Hindlimb muscle (tissue), 1 donor: ENCODE measurements at places on chromosomes 5 and 9. TPM values are rescaled to one million over a fixed set of nuclear protein-coding genes. Genes with fewer than 3 reads are reported as not detected.
A peak's percentile ranks its signal among the peaks of the same experiment; 100 is the strongest.

DNA sequence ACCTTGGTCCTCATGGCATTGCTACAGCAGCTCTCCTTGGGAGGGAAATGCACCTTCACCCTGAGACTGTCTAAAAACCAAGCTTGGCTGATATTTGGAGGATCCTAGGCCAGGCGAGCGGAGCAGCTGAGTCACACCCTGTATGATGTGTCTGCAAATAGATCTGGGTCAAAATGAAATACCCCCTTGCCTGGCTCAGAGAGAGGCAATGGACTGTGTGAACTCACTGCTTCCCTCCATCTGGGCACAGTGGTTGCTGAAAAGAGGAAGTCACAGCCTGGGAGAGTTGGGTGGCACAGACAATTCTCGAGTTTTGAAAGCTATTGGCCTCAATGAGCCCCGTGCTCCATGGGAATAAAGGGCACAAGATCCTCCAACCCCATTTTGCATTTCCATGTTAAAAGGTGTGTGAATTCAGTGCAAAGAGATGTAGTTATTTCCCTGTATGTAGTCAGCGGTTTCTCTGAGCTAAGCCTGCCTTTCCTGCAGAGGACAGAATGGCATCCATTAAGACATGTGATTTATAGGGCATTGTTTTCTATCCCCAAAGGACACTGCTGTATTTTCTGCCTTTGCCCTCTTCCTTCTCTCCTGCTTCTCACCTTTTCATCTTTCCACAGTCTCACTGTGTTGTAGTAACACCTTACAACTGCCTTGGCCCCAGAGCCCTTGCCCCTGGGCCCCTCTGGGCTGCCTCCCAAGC, 177.2 kb downstream of the GADD45G start:
- DNase-seq = no peak

- peak; percentile 66 for DNase-seq
These were observed 986 bp downstream of the PLPP1 start for GRCh38 chr5:55533521-55534435.

DNA sequence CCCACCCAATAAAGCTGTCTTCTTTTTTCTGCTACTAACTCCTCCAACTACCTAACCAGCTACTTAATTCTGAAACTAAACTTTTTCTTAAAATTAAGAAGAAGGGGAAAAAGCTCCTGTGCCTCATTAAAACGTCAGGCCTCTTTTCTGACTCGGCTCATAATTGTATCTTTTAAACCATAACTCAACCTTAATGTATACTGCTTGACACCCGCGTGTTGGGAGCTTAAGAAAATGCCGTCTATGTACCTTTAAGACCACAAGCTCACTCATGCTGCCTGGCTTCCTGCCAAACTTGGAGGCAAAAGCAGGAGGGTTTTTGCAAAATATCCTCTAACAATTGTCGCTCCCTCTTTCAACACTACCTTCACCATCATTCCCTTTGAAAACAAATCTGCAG, 5.0 kb downstream of the EBF1 start:
- peak; percentile 86 for DNase-seq

- DNase-seq = no peak
These were observed 29.1 kb upstream of the ZFAND5 start for GRCh38 chr9:72394066-72394465.

- DNase-seq = no peak
These were observed 127.5 kb downstream of the RFK start for GRCh38 chr9:76266649-76267283.

The ADGRD2 gene
- not detected for polyA plus RNA-seq

DNA sequence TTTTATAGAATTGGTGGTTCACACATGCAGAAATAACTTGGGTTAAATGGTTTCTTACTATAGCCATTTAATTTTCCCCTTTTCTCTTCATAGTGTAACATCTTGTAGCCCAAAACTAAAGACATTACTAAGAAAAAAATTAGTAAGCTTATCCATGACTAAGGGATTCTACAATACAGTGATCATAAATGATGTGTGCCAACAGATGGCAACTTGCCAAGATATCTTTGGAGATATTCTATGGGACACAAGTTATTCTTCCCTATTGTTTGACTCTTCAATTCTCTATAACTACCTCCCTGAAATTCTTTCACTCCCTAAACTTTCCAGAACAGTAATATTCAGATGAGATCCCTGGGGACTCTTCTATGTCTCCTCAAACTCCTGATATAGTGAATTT, 580.6 kb downstream of the PTPRD start:
- no peak for DNase-seq

The IL7R gene
- 2.0 TPM for polyA plus RNA-seq

- DNase-seq = no peak
These were observed 7.2 kb downstream of the CYSTM1 start for GRCh38 chr5:140182075-140182711.

The SURF6 gene
- 26.1 TPM for polyA plus RNA-seq

DNA sequence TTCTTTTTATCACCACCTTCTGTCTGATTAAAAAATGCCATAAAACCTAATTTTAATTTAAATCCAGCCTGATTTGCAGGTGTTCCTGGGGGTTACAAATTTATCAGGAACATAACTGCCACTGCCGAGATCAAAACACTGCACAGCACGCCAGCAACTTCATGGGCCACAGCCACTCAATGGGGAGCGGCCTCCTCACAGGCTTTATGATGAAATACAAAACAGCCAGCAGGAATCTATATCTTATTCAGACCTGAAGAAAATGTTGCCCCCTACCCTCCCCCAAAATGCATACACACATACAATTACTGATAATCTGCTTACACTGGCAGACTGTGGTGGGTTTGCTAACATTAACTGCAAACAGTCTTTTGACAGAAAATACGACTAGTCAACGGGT, 151.7 kb upstream of the POU5F2 start:
- no peak for DNase-seq

DNA sequence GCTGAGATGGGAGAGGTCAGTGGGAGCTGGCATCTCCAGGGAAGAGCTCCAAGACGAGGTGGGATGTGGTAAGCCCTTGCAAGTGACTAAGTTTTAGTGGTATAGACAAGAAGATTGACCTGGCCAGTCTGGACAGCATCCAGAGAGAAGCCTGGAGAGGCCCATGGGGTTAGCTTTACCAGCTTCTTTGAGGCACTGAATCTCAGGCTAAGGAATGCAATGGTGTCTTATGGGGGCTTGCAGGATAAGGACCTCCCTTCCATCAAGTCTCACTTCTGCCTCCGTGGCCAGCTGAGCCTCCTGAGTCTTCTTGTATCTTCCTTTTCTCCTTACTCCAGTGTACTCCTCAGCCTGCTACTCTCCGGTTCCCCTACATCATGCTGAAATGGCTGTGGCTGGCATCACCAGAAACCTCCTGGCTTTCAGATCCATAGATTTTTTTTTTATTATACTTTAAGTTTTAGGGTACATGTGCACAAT, 56.5 kb upstream of the JADE2 start:
- DNase-seq = no peak

The RLN2 gene
- 0.61 TPM for polyA plus RNA-seq

The RAI14 gene
- polyA plus RNA-seq = 15.7 TPM

GRCh38 chr9:99582814-99583213, 238.9 kb upstream of the NR4A3 start:
- no peak for DNase-seq

The SLC36A3 gene
- polyA plus RNA-seq = not detected

- DNase-seq = no peak
These were observed 4.1 kb upstream of the PDGFRB start for GRCh38 chr5:150159741-150160179.

DNA sequence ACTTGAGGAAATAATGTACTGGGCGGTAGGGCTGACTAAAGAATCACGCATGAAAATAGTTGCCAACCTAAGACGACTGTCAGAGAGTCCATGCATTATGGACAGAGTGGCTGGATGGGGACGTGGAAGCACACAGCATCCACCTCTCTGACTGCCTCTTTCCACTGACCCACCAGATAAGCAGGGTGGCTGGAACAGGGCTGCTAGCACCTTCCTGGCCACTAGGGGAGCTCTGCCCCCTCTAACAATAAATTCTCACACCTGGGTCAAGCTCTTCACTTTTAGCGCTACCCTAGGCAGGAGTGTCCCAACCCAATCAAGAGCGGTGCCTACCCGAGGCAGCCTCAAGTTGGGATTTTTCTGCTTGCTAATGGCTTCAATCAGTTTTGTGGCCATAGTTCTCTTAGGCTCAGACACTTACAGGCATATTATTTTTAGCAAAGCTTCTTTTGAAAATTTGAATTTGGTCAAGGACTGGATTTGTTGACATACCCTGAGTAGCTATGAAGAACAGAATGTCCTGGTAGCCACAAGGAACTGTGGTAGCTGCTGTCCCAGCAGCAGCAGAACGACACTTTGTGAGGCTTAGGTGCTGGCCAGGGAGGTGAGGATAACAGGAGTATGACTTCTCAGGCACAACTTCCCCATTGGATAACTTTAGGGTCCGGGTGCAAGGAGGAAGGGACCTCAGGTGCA, 6.9 kb upstream of the TPM2 start:
- DNase-seq = no peak

DNA sequence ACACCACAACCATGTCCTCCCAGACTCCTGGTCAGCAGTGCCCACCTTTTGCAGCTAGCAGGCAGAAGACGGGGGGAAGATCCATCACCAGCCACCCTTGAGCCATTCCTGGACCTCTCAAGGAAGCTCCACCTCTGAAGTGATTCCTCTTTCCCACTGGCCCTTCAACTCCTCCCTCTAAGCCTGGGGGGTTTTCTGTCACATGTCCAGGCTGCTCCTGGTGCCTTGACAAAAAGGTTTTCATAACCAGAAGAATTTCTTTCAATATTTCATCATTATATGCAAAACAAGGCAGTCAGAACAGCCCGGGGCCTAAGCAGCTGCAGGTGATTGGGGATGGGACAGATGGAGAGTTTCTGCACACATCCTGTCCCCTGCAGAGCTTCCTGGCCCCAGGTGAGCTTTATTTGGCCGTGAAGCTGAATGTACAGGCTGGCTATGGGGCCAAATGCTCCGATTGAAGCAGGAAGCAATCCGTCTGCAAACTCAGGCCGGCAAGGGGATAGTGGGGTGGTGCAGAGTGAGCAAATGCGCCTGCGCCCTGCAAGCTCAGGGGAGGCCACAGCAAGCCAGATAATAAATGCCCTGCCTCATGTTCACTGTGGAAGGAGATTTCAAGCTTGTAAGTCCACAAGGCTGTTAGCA, 173.5 kb downstream of the C5orf15 start:
- no peak for DNase-seq

The THBS4 gene
- polyA plus RNA-seq = 116 TPM

- no peak for DNase-seq
These were observed 6.6 kb downstream of the NACC2 start for GRCh38 chr9:136088481-136088938.

DNA sequence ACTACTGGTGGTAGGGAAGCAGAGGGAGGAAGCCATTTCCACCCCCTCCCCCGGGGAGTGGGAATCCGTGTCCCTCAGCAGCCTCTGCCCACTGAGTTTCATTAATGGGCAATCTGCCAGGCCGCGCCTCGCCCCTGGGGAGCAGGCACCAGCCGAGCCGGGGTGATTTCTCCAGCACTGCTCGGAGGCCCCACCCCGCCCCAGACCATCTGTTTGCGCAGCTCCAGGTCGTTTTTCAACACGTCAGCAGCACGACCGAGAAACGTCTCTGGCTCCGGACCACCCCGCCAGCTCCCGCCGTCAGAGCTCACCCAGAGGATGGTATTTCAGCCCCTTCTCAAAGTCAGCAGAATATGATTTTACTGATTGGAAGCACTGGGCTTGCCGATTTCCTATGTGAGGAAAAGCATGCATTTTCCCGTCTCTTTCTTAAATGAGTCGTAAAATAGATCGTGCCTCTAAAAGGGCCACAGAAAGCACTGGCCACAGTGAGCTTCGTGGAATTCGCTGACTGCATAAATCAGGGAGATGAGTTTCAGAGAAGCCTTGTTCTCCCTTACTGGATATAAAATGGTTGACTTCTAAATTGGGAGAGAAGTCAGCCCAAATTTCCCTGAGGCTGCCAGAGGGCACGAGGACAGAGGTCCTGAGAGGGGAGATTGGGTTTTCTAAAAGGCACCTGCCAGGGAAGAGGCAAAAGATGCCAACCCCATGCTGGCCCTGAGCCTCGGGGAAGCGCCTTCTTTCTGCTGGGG, 47.0 kb downstream of the OLFM1 start:
- DNase-seq = no peak

DNA sequence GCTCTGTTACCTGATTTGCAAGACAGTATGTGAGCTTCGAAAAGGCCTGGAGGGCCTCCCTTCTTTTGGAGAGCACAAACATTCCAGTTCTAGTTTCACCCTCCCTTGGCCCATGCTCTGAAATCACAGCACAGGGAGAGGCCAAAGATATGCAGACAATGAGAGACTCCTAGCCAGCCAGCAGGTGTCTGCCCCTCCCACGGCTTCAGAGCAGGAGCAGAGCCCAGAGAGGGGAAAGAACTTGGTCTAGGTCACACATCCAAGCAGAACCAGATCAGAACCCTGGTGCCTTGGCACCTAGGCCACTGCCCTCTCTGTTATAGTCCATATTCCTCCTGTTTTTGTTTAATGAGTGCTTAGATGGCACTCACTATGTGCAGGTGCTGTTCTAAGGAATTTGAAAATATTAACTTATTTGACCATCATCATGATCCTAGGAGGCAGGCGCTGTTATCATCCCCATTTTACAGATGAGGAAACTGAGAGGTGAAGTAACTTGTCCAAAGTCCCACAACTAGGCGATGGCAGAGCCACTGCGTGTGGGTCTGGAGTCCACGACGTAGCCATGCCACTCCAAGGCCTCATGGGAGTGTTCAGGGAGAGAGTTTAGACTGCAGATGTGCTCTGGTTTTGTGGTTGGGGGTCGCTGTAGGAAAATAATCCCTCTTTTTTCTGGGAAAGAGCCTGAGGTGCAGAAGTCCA, 27.2 kb downstream of the TMOD1 start:
- DNase-seq = no peak

- DNase-seq = no peak
These were observed 178.0 kb downstream of the ESM1 start for GRCh38 chr5:54807421-54807820.

The CARD6 gene
- 1.8 TPM for polyA plus RNA-seq

DNA sequence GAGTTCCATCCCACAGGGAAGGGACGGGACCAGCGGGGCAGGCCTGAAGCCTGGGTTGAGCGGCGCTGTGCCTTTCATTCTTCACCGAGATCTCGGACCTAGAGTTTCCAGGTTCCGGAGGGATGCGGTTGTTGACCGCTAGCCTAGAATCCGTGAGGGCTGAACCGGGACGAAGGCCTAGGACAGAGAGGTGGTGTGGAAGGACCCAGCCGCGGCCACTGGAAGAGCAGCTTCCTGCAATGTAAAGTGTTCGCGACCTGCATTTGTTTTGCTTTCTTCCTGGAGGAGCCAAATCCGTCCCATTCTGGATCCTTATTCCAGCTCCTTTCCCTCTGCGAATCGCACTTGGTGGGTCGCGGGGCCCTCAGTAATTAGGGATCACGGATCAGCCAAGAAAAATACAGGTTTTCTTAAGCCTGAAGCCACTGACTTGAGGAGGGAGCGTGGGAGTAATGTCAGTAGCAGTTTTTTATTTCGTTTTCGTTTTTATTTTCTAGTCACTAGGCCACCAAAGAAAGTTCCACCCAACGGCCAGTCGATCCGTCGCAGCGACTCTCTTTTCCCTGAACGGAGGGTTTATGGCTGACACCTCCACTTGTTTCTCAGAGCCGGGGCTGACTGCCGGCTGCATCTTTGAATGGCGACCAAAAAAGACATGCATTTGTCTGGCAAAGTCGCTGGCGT, 48.6 kb downstream of the ANXA2R start:
- no peak for DNase-seq

- no peak for DNase-seq
These were observed 178.4 kb downstream of the PAX5 start for GRCh38 chr9:36855448-36856315.
